ENCODE measurements at places on chromosomes 1 and 21.

GRCh38 chr1:108067884-108068540 lies 103.0 kb upstream of the VAV3 start:
- no peak for DNase-seq

DNA sequence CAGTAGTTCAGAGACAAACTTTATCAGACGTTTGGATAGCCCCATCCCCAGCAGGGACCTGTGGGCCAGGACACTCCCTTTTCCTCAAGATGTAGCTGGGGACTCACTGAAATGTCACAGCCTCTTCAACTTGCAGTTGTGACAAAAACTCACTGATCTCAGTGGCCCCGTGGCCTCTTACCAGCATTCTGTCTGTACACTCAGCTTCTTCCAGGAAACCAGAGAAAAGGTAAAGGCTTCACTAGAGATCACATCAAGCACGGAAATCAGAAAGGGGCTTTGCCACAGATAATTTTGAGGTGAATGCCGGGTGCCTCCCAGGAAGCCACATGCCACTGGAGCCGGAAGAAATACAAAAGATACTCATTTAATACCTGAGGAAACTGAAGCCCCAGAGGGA lies 122.2 kb downstream of the CCDC185 start:
- no peak for DNase-seq

DNA sequence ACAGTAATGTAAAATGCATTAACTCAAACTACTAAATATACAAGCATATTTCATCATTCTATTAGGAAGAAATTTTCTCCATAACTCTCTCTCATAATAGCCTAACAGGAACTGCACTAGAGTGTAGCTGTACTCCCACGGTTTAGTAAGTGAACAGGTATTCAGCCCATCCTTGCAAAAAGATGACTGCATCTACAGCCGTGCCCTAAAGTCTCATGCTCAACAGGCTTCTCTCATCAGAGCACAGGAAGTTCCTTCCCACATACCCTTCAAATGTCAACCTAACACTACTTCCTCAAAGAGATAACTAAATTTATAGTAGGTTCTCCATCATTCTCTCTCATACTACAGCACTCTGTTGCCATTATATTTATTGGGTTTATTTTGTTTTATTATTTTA lies 251.6 kb downstream of the AKT3 start:
- peak; percentile 8 for DNase-seq

DNA sequence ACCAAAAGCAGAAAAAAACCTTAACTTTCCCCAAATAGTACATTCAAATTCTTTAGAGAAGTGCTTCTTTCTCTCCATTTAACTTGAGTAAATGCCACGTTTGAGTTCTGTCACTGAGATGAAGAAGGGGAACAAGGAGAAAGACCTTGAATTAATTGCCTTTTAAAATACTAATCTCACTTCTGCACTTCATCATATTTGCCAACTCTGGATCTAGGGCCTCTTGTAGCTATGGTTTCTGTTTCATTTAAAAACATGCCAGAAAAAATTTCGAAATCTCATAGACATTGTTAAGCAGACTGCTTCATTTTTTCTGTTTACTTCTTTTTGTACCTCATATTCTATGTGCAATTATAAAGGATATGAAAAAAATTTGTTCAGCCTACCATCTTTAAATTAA lies 24.6 kb downstream of the MIXL1 start:
- no peak for DNase-seq

DNA sequence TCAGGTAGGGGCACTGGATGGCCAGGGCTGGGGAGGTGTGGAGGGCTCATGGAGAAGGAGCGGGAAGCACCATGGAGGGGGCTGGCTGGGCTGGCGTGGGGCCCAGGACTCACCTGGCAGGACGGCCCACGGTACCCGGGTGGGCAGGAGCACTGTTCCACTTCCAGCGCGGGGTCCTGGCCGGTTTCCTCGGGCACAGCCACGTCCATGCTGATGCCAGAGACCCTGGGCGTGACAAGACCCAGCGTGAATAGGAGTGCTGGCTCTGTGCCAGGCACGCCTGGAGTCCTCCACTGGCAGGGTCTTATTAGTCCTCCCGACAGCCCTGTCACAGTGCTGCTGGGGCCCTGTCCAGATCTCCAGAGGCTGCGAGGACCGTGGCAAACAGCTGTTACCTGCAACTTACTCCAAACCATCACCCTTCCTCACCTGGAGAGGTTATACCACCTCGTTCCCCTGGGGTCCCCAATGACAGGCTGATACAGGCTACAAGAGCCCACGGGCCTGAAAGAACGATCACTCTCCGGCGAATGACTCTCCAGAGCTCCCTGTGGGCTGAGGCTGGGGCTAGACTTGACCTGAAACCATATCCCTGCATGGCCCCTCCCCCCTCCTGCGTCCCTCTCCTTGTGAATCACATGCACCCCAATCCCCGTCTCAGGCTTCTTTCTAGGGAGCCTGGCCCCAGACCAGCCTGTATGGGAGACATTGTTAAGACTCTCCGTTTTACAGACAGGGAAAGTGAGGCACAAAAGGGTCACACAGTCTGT lies 62.1 kb downstream of the HSPG2 start:
- DNase-seq = no peak

- no peak for DNase-seq
Measured at GRCh38 chr1:64110924-64111777, 92.3 kb upstream of the UBE2U start.

- DNase-seq = no peak
Measured at GRCh38 chr1:205928317-205928716, 14.9 kb downstream of the SLC26A9 start.

- DNase-seq = peak; percentile 12
Measured at GRCh38 chr1:184289825-184290550, 96.8 kb upstream of the C1orf21 start.

- no peak for DNase-seq
Measured at GRCh38 chr1:228393268-228393701, 13.3 kb downstream of the TRIM11 start.

- no peak for DNase-seq
Measured at GRCh38 chr1:55741516-55741915, 526.4 kb upstream of the USP24 start.

GRCh38 chr1:215113776-215114153 lies 31.2 kb downstream of the KCNK2 start:
- no peak for DNase-seq

DNA sequence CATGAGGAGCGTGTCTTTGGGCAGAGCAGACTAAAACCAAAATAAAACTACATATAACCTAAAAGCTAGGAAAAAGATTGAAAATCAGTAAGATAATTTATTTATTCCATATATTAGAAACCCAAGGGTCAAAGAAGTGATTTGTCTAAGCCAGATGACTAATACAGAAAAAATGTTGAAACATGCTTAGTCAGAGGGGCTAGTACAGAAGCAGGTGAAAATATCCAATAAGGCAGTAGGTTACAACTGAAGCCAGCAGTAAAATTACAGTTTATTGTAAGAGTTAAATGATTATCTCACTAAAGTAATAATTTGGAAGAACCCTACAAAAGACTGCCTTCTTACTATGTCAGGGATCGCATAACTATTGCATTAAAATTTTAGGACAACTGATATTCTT lies 1190.9 kb upstream of the PRMT6 start:
- no peak for DNase-seq
